H9 (cell line): ENCODE measurements at places on chromosomes 6 and 20.

DNA sequence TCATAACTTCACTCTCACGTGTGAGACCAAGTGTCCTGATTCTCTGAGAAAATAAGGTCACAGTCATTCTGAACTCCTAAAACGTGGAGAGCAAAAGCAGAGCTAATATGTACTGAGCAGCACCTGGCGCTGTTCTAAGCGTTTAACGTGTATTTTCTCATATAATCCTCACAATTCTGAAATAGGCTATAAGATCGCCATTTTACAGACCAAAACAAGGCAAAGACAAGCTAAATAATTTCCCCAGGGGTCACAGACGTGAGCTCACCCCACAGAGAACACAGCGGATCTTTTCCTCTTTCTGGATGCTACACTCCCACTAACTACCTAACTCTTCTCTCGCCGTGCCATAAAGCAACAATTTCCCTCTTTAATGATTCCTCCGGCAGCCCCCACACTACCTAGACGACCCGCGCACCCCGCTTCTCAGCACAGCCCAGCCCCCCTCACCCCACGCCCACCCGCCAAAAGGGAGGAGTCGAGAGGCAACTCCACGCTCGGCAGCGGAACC, 636 bp downstream of the SUPT3H start:
- no peak for DNase-seq
- H3K4me3 ChIP-seq, result peak overlapping the region; percentile 95
- H3K4me1 ChIP-seq, result no peaks in the 10 kb centered on the region
- H3K27ac ChIP-seq, result no peak overlapping the region
- no peaks in the 10 kb centered on the region for H3K27me3 ChIP-seq

DNA sequence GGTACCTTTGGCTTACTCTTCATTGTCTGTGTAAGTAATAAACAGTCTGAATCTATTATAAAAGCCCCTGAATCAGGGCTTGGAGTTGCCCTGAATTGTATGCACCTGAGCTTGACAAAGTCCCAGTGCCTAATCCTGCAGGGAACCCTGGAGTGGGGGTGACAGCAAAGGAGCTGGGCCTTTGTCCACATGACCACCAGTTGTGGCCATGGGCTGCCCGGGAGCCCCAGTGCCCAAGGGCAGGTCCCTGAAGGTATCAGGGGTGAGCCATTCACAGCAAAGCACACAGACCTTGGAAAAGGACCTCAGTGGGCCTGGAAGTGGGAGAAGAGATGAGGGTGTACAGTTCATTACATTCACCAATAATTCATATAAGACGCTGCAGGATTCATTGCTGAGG, 94.2 kb downstream of the BANF2 start:
- no peak overlapping the region for H3K4me3 ChIP-seq
- no peaks in the 10 kb centered on the region for H3K4me1 ChIP-seq
- H3K27me3 ChIP-seq, result no peaks in the 10 kb centered on the region
- H3K27ac ChIP-seq, result no peak overlapping the region

DNA sequence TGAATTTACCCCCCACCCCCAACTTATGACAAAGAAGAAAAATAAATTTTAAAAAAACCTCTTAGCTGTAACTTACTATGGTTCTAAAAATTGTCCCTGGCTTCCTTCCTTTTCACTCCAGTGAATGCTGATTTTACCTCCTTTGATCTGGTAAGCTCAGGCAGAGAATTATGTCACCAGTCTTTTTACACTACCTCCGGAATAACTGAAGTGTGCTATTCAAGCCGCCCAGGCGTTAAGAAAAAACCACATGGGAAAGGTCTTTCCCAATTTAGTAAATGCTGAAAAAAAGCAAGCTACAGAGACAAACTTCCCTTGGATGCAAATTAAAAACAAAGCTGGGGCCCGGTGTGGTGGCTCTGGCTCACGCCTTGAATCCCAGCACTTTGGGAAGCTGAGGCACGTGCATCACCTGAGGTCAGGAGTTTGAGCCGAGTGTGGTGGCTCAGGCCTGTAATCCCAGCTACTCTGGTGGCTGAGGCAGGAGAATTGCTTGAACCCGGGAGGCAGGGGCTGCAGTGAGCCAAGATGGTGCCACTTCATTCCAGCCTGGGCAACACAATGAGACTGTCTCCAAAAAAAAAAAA, 12.4 kb downstream of the SNX5 start:
- DNase-seq, result no peak
- no peak overlapping the region for H3K4me3 ChIP-seq
- H3K36me3 ChIP-seq, result peaks cover 82% of the 10 kb centered on the region

GRCh38 chr6:54029187-54029586, 82.1 kb upstream of the MLIP start:
- H3K4me1 ChIP-seq, result no peaks in the 10 kb centered on the region
- H3K27ac ChIP-seq, result no peak overlapping the region
- H3K27me3 ChIP-seq, result no peaks in the 10 kb centered on the region
- DNase-seq, result no peak
- H3K4me3 ChIP-seq, result no peak overlapping the region

- no peaks in the 10 kb centered on the region for H3K27me3 ChIP-seq
- H3K27ac ChIP-seq, result no peak overlapping the region
- peaks cover 8% of the 10 kb centered on the region for H3K36me3 ChIP-seq
- H3K4me1 ChIP-seq, result 0 out of 2 replicates have a peak, but pooled peaks cover 2% of the 10 kb centered on the region
Observed at GRCh38 chr6:38118791-38119365, 299.4 kb downstream of the ZFAND3 start.

DNA sequence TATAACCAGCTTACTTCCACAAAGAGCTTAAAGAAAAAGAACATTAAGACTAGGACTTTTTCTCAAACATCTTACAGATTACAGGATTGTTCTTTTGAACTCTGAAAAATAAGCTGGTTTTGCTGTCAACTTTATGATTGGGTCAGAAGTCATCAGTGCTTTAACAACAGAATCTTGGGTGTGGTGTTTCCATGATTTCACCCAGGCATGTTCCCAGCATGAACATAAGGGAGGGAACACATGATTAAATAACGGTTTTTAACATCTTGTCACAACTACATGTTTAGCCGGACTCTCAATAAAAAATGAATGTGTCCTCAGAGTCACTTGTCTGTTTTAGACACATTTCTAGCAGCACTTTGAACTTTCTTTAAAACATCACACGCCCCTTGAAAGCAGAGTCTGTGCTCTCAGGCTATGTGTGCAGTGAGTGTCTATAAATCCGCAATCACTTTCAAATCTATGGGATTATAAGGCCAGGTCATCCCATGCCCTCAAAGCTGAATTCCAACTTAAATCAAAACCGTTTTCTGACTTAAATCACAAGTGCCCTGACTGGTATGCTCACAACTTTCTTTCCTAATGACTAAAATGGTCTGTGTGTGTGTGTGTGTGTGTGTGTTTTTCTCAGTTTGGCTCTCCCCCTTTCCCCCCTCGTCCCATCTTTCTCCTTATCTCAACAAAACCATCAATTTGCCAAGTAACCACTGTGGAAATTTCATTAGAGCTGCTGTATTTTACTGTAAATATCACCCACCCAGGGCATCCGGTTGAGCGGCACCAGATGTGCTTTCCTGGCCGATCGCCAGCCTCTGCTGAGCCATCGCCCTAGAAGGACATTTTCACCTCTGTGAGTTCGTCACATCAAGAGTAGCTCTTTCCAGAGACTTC, 216.8 kb upstream of the DTNBP1 start:
- no peak overlapping the region for H3K4me3 ChIP-seq
- no peak overlapping the region for H3K27ac ChIP-seq
- no peak for DNase-seq
- no peaks in the 10 kb centered on the region for H3K36me3 ChIP-seq
- no peaks in the 10 kb centered on the region for H3K27me3 ChIP-seq
